ENCODE measurements at places on chromosomes 13 and 19.

DNA sequence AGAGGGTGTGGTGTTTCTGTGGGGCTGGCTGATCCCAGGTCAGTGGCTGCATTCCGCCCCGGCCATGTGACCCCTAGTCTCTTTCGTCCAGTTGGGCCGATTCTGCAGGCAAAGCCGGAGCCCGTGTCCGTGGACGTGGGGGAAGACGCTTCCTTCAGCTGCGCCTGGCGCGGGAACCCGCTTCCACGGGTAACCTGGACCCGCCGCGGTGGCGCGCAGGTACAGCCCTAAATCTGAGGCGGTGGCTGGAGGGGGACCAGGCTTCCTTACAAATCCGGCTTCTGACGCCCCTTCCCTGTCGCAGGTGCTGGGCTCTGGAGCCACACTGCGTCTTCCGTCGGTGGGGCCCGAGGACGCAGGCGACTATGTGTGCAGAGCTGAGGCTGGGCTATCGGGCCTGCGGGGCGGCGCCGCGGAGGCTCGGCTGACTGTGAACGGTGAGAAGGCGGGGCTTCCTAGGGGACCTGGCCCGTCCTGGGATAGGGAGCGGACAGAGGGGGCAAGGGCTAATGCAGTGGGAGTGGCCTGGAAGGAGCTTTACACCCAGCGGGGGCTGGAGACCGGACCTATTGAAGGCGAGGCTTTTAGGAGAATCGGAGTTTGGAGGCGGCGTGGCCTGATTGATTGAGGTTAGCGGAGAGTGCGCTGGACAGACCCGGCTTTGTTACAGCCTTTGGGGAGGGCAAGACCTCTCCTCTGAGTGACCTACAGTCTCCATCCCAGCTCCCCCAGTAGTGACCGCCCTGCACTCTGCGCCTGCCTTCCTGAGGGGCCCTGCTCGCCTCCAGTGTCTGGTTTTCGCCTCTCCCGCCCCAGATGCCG lies 4.3 kb downstream of the KIRREL2 start:
- no peak for DNase-seq

- DNase-seq = no peak
Observed at GRCh38 chr19:3514930-3515329, 8.8 kb downstream of the FZR1 start.

DNA sequence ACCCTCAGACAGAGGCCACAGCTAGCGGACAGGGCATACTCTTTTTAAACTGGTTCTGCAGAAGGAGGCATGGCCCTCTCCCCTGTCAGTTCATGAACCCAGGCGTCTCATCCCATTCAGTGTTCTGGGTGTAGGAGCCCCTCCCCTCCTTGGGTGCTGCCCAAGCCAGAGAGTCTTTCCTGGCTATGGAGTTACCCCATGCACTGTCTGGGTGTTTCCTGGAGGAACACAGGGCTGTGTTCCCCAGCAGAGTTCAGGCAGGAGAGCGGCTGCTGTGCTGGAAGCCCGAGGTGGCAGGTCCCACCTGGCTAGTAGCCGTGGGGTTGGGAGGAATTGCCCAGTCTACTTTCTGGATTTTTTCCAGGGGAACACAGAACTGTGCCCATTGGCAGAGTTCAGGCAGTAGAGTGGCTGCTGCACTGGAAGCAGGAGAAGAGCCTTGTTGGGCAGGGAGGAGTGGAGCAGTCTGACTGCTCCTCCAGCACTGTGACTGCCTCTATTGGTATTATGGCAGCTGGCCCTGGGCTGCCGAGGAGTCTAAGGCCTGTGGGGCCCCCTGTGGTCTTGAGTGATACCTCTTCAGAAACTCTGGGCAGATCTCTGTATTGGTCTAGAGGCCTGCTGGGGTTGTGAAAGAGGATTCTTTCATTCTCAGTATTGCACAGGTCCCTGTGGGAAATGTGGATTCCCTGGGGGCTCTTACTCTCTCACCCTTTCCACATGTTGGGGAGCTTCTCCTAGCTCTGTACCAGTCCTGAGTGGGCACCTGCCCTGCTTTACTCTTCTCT lies 168.3 kb downstream of the PCDH20 start:
- no peak for DNase-seq

DNA sequence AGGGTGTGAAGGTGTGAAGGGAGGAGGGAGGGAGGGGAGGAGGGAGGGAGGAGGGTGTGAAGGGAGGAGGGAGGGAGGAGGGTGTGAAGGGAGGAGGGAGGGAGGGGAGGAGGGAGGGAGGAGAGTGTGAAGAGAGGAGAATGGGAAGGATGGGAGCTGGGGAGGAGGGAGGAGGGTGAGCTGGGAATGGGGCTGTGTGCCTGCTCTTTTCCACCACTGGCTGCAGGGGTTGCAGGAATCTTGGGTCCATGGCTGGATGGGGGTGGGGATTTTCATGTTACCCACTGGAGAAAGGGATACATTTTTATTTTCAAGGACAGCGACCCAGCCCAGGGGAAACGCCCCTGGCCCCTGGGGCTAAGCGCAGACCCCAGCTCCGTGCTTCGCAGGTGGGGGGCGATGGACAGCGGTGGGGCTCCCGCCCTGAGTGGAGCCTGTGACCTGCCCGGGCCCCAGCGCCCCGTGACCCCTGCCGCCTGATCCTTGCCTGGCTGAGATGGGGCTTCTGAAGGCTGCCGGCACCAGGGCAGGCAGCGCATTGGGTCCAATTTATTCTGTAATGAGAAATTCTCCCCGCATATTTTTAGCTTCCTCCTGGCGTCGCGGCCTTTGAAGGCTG lies 3.0 kb upstream of the EFNA2 start:
- no peak for DNase-seq
